T-helper 9 cell (primary cell): ENCODE measurements at places on chromosomes 16 and 17.

GRCh38 chr17:21249920-21250703, 3.1 kb downstream of the NATD1 start:
- DNase-seq, result no peak

DNA sequence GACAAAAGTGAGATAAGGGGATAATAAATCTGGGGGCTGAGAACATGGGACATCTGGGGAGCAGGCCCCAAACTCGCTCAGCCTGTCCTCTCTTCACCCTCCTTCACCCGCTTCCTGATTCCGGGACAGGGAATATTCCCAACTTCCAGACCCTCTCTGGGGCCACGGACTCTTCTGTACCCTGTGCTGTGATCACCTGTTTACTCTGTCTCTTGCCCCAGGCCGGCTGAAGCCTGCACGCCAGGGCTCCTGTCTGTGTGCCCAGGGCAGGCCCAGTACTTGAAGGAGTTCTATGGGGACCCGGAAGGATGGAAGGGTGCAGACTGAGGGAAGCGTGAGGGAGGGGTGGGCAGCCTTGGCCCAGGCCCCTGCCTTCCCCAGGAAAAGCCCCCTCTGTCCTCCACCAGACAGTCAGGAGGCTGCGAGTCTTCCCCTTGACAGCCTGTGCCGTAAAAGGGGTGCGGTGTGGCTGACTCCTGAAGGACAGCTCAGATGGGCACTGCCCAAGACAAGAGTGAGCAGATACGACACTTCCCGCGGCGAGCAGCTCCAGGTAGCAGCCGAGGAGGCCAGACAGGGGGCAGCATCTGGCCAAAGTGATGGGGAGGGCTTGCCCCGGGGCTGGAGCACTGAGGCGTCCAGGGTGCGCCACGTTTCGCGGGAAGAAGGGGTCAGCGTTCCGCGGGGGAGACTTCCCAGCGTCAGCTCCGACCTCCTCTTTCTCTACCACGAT, 1.0 kb upstream of the CCNF start:
- no peak for DNase-seq

DNA sequence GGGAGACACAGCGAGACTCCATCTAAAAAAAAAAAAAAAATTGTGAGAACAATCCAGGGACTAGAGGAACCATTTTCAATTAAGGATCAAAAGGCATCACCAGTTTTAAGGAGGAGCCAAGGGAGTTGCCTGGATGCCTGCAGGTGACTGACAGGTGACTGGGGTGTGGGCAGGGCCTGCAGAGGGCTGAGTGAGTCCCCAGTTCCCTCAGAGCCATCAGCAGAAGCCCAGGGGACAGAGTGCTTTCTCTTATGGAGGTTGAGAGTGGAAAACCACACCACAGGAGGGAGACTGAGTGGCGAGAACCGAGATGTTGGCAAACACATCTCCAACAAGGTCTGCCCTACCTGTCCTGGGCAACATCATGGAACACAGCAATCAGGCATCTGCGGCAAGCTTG, 27.1 kb upstream of the CREBBP start:
- no peak for DNase-seq

GRCh38 chr17:40612599-40613244, 34.9 kb downstream of the SMARCE1 start:
- DNase-seq, result peak; percentile 77

GRCh38 chr17:61160204-61160603, 239.4 kb upstream of the TBX2 start:
- DNase-seq, result no peak

DNA sequence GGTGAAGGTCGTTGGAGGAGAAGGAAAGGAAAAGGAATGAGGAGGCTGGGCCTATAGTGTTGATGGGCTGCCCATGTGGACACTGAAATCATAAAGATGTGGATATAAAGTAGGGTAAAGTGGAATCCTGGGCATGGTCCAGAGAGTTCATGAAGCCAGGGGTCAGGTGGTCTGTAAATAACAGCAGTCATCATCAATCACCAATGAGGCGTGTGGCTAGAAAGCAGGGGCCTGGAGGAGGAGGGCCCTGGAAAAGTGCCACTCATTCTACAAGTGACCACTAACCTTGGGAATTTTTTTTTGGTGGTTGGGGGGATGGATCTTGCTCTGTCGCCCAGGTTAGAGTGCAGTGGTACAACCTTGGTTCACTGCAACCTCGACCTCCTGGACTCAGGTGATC, 115.3 kb upstream of the NOL11 start:
- DNase-seq, result no peak

- no peak for DNase-seq
Measured at GRCh38 chr16:85279825-85280545, 167.7 kb upstream of the CIBAR2 start.

GRCh38 chr16:70298988-70299938, at the start of gene DDX19B:
DDX19B (plus strand) TSS chr16:70299186; CDS start chr16:70299298, 112 bp downstream.
- DNase-seq, result peak; percentile 32

DNA sequence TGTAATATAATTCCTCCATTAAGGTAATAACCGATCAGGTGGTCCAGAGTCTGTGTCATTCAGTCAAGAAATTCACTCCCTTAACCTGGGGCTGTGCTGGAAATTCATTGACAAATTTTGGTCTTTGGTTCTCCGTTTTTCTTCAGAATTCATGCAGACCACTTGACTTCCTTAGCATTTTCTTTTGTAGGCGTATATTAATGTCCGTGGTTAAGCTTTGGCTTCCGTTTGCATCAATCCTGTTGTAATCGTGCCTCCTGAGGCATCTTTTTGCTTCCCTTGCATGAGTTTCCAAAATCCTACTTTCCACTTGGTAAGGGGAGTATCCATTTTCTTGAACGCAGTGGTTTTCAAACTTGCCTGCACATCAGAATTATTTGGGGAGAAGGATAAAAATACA, 9.0 kb downstream of the LRRC37B start:
- DNase-seq, result no peak

GRCh38 chr16:81542609-81543570, 98.3 kb downstream of the CMIP start:
- DNase-seq, result no peak

DNA sequence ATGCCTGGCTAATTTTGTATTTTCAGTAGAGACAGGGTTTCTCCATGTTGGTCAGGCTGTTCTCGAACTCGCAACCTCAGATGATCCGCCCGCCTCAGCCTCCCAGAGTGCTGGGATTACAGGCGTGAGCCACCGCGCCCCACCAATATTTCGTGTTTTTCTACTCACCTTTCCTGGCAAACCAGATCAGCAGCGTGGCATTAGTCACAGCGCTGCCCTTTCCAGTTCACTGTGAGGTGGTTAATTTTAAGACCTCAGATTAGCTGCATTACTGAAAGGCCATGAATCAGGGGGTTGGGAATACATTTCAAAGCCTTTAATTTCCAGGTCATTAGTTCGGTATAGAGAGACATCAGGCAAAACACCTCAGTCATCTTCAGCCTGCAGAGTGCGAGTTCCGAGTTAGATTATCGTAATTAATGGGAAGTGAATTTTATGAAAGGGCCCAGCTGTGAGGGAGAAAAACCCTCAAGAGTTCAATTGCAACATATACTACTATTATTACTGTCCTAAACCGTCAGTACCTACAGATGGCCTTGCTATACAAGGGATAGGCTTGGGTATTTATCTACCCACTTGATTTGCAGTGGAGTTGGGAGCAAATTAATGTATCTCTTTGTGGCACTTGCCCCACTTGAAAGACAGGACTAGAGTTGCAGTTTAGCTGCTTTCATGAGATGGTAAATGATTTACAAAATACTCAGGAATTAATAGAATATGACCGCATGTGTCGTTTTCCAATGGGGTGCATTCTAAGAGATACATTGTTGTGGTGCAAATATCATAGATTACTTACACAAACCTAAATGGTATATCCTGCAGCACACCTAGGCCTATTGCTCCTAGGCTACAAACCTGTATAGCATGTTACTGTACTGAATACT, 2.1 kb upstream of the USP32 start:
- no peak for DNase-seq

- peak; percentile 97 for DNase-seq
Measured at GRCh38 chr17:31524926-31525800, 133.7 kb downstream of the RAB11FIP4 start.

DNA sequence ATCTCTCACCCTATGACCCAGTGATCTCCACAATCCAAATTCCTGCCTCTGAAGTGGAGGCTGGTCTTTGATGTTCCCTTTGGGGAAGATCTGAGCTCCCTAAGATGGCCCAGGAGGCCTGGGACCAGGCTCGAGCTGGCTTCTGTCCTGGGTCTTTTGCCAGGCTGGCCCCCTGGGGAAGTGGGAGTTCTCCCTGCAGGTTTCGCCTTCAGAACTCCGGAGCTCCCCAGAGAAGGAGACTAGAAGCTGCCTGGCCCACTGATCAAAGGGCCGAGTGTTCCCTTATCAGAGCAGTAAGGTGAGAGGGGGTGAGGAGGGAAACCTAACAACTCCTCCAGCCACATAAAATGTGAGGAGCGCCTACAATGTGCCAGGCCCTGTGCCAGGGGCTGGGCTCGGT, 147.1 kb downstream of the IRF8 start:
- DNase-seq, result no peak

DNA sequence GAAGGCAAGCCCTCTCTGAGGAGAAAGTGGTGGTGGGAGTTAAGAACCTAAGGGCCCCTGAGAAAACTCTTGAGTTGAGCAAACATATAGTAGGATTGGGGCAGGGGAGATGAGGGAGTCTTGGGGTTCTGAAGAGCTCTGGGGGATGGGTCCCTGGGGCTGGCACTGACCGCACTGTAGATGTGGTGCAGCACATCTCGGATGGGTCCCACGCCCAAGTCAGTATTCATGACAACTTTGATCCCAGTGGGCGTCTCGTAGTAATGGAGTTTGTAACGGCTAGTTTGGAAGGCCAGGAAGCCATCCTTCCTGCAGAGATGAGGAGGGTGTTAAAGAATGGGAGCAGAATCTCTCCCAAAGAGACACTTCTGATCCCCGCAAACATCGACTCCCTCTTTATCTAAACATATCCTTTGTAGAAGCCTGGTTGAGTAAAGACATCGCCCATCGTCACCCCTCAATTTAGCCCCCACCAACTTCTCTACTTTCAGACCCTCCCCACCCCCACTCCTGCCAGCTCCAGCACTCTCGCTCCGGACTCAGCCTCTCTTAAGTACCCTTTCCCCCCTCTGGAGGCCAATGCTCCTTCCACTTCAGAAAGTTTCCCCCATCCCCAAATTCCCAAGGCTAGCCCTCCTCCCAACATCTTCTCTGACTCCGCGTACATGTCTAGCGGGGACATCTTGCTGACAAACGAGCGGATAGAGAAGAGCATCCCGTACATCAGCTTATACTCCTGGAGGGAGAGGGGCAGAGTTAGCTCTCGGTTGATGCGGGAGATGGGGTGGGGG, 710 bp downstream of the TRAPPC1 start:
- DNase-seq, result no peak

GRCh38 chr17:77610518-77610893, 348.0 kb upstream of the TNRC6C start:
- no peak for DNase-seq
